ENCODE measurements at places on chromosomes 7 and 10.

- peak; percentile 73 for DNase-seq
These were observed 30.2 kb upstream of the ANKRD2 start for GRCh38 chr10:97542169-97543024.

GRCh38 chr10:25048450-25048849, 32.0 kb downstream of the THNSL1 start:
- no peak for DNase-seq

- DNase-seq, result no peak
These were observed 78.1 kb downstream of the CDH23 start for GRCh38 chr10:71474702-71475242.

DNA sequence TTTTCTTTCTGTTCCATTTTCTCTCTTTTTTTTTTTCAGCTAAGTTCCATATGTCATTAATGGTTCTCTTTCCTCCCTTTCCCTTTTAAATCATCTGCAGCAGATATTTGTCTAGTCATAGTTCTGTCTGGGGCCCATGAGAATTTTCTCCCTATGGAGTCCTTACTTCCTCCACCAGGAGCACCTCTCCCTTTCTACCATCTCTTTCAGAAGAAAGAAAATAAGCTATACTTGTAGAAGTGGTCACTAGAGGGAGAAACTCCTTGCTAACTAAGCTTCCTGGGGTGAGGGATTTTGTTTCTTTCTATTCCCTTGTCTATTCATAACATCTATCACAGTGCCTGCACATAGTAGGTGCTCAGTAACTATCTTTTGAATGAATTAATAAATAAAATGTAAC, 230.2 kb upstream of the HPS1 start:
- DNase-seq, result no peak

- no peak for DNase-seq
These were observed 90.0 kb upstream of the ADRB1 start for GRCh38 chr10:113953505-113954272.

GRCh38 chr7:77537778-77538280, 734 bp downstream of the PTPN12 start:
- peak; percentile 74 for DNase-seq

DNA sequence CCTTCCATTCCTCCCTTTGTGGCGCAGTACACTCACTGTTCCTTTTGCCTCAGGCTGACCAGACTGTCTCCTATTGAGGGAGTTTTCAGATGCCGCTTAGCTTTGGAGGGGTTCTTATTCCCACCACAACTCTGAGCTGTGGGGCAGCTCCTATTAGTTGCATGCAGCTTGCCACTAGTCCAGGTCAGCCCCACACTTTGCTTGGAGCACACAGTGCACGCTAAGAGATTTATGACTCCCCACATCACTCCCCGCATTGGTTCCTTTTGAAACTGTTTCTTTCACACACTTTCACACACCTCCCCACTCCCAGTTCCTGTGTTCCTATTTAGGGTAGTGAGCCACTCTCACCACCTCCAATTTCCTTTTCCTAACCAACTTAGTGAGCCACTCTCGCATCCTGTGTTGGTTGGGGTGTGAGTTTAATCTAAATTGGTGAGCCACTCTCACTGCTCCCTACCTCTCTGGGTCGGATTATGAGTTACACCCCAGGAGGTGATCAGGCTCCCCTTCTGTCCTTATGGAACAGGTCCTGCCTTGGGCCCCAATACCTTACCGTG, 10.4 kb upstream of the ZNF485 start:
- no peak for DNase-seq

DNA sequence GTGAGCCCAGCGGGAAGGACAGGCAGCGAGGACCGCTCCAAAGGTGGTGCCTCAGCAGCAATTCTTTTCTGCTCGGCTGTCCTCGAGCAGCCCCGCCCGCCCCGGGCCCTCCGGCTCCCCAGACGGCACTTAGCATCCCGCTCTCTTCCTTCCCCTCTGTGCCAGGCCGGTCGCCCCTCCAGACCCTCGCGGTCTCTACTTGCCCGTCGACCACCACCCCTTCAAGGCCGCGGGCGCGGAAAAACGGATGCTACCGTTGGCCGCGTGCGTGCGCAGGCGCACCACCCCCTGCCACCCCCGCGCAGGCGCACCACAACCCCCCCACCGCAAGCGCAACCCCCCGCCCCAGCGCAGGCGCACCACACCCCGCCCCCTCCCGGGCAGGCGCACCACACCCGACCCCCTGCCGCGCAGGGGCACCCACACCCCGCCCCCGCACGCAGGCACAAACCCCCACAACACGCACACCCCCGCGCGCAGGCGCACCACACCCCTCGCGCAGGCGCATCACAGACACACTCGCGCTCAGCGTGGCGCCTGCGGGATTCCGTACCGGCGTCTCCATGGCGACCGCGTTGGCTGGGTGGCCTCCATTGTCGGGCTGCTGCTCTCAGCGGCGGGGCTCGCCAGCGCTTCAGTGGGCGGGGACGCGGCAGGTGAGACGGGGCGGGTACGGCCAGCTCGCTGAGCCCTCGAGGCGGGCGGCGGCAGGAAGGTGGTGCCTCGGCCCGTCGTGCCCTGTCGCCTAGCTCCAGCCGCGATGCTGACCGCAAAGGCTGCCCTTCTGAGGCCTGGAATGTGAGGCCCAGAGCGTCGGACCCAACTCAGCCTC, at the start of gene LRRC27:
Gene LRRC27 (plus strand): TSS at position 593 of the 832 bp plus-strand sequence. CDS start 1,332 bp downstream, outside the sequence.
- peak; percentile 96 for DNase-seq

- no peak for DNase-seq
These were observed 328.2 kb upstream of the MAGI2 start for GRCh38 chr7:79781716-79782115.

DNA sequence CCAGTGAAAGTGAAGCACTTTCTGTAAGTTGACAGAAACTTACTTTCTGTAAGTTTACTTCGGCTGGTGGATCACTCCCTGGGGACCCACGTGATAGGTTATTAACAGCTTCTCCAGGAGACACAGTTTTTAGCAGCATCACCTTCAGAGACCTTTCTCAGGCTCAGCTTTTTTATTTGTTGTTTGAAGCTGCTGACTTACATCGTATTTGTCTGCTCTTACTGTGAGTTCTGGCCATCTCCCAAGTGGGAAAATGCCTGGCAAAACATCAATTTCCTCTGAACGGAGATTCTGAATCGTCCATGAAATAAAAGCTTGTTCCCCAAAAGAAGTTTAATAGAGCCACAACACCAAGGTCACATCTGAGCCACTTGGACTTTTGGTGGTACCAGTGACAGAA, 178.7 kb upstream of the PODXL start:
- DNase-seq, result no peak

GRCh38 chr10:28169525-28169924, 133.3 kb downstream of the MPP7 start:
- DNase-seq, result peak; percentile 57

Data from NCI-H82 (cell line).